ENCODE measurements at places on chromosomes 5 and 9. TPM values are rescaled to one million over a fixed set of nuclear protein-coding genes. Genes with fewer than 3 reads are reported as not detected.

CAPSL gene
- total RNA-seq, result 1.1 TPM

ENG gene
- 0.91 TPM for total RNA-seq

FST gene
- 2.3 TPM for total RNA-seq

C6 gene
- total RNA-seq, result 0.74 TPM

DBH gene
- not detected for total RNA-seq
